ENCODE measurements at places on chromosomes 12 and 14.

GRCh38 chr14:104429291-104429861 lies 150.2 kb upstream of the C14orf180 start:
- DNase-seq: no peak

GRCh38 chr12:45986641-45987339 lies 3.6 kb downstream of the SCAF11 start:
- no peak for DNase-seq

DNA sequence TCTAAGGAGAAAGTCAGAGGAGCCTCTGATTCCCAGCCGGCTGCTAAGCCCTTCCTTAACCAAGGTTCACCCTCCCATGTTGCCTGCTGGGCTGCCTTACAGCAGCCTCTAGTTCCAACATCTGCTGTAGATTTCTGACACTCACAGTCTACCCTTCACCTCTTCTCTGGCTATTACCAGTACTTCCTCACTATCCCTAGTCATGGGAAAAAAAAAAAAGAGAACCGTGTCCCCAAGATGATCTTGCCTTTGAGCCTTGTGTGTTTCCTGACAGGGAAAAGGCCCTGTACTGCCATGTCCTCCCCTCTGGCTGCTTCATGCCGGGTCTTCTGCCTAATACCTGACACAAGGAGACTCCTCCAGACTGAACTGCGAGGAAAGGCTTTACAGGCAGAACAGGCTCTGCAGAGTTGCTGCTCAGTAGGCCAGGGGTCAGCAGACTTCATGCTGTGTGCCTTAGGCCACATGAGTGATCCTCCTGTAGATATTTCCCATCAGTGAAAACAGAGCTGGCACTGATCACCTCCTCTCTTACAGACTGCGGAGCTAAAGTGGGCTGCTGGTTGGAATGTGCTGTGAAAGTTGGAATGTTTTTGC lies 46.8 kb downstream of the PRKCH start:
- no peak for DNase-seq

DNA sequence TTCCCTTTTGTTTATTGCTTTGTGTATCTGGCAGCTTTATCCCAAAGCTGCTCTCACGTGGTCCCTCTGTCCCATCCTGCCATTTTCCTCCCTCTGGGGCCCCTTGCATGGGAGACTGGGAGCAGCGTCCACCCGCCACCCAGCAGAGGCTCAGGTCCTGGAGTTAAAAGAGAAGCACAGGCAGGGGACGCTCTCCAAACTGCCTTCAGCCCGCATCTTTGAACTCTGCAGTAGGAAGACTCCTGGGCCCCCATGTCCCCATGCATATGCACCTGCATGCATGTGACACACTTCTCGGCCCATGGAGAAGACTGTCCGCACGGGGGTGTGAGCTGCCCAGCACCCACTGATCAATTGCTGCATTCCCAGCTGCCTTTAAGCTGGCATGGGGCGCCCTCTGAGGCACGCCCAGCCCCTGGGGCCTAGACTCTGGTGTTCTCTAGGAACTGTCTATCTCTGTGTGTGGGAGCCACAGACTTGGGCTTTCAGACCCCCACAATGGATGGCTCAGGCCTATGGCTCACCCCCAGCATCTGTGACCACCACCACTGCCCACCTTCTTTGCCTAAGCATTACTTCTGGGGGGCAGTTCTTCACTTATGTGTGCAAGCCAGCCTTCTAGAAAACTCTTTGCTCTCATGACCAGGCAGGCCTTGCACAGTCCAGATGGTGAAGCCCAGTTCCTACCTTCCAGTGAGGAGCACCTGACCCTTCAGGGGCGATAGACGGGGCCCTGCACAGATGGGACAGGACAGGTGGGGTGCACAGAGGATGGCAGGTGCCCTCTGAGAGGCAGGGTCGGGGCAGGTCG lies 96.1 kb upstream of the DIO3 start:
- DNase-seq: no peak

DNA sequence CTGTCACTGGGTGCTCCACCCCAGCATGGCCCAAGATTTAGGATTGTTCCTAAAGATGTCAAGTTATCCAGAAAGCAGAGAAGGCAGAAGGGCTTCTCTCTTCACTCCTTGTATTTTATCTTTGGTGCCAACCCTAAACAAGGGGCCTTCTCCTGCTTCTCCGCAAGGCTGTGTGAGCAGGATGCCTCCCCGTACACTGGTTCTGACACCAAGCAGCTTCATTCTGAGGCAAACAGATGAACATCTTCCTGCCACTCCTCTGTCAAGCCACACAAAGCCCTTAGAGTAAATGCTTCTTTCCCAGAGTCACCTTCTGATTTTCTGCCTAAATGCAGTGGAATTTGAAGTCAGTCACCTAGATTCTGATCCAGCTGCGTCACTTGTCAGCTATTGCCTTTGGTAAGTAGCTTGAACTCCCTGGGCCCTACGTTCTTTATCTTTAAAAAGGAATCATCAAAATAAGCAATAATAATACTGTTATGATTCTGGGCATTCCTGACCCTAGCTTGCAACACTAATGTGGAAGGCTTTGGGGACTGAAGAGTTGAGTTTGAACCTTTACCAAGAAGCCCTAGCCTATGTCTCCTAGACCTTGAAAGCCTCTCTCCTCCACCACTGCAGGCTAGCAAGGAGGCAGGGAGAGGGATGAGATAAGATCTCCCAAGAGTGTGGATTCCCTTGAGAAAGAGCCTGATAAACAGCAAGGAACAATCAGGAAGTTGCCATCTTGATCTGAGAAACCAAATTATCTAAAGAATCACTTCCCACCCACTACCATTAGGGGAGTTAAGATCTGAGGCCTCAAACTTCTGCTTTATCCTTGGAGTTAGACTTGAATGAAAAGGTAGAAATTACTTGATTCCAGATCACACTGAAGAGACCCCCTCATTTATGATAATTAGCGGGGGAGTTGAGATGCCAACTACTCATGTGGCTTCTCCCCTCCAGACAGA lies 5.7 kb downstream of the KRT73 start:
- DNase-seq: no peak

GRCh38 chr12:129886541-129886940 lies 17.3 kb downstream of the TMEM132D start:
- DNase-seq: no peak

DNA sequence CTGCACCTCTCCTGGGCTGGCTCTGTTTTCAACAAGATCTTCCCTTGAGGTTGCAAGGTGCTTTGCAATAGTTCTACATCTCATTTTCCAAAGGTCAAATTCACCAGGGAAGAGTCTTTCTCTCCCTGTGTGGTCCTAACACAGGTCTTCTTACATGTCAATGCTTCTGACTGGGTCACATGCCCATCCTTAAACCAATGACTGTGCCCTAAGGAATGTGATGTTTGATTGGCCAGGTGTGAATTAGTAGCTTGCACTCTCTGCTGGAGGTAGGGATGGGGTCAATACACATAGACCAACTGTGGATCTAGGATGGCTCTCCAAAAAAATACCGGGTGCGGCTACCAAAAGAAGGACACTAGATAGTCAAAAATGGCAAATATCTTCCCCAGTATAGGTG lies 19.9 kb upstream of the KCNK10 start:
- no peak for DNase-seq

DNA sequence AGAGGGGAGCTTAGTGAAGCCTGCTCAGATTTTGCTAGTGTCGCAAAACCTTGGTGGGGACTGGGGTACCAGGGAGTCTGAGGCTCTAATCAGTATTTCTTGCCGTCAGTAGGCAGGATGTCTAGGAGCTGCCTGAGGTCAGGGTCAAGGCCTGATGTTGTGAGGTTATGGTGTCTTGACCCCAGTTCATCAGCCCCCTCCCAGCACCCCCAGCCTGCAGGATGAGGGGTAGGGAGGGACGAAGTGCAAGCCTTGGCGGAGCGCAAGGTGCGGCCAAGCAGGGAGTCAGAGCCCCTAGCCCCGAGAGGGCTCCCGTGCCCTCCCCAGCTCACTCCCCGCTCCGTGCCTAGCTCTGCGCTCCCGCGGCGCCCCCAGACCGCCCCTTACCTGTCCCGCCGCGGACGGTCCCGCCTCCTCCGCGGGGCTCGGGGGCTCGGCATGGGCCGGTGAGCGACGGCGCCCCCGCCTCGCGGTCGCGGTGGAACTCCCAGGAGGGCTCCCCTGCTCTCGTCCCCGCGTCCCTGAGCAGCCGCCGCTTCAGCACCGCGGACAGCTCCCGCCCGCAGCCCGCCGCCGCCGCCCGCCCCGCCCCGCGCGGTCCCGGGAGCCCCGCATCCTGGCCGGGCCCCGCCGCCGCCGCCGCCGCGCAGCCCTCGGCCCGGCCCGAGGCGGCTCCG lies 347 bp downstream of the SYNDIG1L start:
- peak; percentile 40 for DNase-seq

DNA sequence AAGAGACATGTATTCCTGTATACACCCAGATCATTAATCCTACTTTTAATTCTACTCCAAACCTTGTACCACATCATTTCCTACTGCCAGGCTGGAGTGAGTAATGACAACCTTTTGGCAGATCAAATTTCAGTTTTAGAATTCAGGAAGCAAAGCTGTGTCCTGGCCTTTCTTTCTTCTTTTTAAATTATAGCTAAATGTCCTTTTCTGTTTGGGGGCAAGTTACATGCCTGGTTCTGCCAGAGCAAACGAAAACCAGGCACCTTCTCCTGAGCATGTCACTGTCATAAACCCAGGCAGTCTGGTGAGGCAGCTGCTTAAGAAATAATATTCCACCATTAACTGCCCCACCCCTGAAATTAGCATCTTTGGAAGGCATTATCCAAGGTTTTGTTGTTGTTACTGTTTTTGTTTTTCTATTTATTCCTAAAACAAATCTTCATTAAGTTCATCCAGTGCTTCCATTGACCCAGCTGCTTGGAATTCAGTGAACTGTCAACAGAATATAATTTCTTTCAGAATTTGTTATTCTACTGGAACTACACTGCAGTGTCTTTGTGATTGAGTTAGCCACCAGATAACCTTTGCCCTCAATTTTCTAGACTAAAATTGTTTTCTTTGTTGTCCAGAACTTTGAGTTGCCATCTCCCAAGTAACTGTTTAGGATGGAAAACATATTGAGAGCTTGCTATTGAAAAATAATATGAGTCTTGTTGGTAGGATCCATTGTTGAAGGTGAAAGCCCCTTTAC lies 33.2 kb downstream of the SAMD4A start:
- DNase-seq: peak; percentile 73

DNA sequence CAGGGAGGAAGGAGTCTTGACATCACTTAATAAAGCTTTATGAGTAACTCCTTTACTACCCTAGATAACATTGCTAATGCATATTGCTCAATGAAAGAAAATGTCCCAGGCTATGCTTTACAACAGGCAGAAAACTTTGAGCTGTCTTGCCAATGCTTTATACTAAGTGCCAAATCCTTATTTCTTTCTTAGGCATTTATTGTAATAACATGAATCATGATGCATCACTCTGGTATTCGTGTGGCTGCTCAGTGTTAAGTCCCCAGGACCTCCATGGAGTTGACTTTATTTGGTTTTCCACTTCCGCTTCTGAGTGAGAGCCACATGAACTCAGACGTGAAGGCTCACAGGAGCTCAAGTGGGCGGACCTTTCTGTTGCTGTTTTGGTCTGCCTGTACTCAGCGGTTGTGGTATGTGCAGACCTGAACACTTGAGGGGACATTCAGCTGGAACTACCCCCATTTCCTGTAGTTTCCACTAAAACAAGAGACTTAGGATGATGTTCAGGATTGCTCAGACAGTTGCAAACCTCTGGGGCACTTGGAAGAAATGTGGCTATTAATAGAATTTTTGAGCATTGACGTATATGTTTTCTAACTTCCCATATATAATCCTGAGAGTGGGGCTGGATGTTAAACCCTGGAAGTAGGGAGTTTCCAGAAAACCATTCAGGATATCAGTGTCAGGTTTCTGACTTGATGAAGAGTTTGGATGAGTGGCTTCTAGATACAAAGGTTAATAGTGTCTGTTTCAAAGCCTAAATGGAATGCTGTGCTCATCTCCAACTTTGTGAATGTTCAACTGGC lies 258.6 kb downstream of the MSRB3 start:
- DNase-seq: peak; percentile 95

DNA sequence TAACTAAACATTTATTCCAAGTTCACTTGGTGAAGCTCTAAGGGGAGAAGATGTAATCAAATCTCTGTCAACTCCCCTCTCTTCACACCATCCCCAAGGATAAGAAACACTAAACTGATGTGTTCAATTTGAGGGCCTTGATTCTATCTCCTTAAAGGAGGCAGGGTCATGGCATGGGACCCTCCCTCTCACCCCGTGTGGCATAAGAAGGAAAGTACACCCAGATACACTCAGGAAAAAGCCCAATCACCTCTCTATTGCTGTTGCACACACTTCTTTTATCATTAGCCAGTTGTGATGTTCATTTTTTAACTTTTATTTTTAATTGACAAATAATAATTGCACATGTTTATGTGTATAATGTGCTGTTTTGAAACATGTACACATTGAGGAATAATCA lies 35.1 kb downstream of the WASHC3 start:
- no peak for DNase-seq

DNA sequence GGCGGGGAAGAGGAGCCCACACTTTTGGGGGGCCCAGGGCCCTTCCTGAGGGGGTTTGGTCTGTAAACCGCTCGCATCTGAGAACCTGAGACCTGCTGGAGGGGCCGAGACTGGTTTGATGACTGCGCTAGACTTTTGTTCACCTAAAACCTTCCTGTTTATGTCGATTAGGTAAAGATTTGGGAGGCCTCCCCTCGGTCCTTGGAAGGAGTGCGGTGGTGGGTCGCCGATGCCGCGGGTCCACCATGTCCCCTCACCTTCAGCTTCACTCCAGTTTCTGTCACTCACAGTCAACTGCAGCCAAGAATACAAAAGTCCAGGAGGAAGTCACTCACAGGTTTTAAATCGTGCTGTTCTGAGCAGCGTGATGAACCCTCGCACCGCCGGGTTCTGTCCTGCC lies 10.5 kb upstream of the GALNT9 start:
- no peak for DNase-seq

DNA sequence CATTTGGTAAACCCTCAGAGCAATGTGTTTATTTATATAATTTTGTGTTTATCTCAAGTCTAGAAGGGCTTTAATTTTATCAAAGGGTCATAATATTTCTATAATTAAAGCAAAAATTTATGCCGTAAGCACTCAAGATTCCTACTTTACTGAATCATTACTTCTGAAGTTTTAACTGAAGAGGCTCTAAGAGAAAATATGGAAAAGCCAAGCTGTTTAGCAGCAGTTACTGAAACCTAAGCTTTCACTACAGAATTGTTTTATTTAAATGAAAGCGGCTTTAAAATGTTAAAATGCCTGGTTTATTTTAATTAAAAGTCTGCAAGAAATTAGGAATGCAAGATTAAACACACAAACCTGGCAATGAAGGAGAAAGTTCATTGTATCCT lies 73.9 kb upstream of the BBS10 start:
- no peak for DNase-seq

- DNase-seq: peak; percentile 11
Measured at GRCh38 chr12:42420395-42420794, 94.4 kb downstream of the PPHLN1 start.

Data from dermis blood vessel endothelial cell (primary cell).